Activated CD4-positive, alpha-beta memory T cell treated with anti-CD3 and anti-CD28 coated beads, Interleukin-2, amount 10 ng/mL, durations not matched to agents 7 days and 5 days (primary cell): ENCODE measurements at places on chromosomes 7 and 10.
A peak's percentile ranks its signal among the peaks of the same experiment; 100 is the strongest.

GRCh38 chr10:123552760-123553554 lies 113.2 kb upstream of the GPR26 start:
- DNase-seq, result no peak

DNA sequence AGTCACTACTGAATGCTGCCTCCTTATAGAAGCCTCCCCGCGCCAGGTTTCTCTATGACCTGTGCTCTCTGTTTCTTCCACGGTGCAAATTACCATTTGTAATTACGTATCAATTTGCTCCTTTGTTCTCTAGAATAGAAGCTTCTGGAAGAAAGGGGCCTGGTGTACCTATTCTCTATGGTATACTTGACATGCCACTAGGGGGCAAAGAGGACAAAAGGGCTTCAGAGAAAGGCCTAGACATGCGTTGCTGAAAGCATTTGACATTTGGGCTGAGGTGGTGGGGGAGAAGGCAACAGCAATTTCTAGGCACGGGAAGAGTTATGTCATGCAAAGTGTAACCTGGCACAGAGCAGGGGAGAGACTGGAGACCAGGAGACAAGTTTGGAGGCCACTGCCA lies 148.7 kb downstream of the WDR11 start:
- DNase-seq, result no peak

- peak; percentile 33 for DNase-seq
Observed at GRCh38 chr7:21898265-21898930, 47.3 kb downstream of the CDCA7L start.

GRCh38 chr10:35006836-35007235 lies 83.3 kb downstream of the CUL2 start:
- no peak for DNase-seq

GRCh38 chr10:109960682-109961081 lies 37.4 kb upstream of the XPNPEP1 start:
- DNase-seq, result no peak

DNA sequence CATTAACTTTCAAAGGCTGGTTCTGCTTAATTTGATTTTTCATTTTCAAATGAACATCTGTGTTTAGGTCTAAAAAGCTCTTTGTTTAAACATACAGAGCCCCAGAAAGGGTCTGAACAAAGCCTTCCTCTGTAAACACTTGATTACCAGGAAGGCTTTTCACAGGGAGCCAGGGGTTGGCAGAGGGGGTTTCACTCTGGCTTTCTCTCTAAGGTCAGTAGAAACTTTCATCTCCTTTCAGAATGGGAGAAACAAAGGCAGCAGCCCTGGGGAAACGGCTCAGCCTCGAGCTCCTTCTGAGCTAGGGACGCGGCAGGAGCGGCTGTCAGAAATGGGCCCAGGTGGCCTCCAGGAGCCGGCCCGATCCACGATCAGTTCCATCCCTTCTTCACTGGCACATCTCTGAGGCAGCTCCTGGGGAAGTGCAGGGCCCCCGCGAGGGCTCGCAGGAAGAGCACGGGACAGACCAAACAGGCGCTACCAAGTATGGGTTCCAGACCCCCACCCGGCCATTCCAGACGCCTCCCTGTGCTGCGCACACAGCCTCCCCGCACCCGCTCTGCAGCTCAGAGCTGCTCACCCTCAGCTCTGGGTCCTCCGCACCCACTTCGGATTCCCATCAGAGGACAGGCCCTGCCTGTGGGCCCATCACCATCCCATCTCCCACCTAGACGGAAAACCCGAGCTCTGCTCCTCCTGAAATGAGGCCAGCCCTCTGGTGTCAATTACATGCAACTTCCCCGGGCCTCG lies 124.1 kb downstream of the MAD1L1 start:
- no peak for DNase-seq

DNA sequence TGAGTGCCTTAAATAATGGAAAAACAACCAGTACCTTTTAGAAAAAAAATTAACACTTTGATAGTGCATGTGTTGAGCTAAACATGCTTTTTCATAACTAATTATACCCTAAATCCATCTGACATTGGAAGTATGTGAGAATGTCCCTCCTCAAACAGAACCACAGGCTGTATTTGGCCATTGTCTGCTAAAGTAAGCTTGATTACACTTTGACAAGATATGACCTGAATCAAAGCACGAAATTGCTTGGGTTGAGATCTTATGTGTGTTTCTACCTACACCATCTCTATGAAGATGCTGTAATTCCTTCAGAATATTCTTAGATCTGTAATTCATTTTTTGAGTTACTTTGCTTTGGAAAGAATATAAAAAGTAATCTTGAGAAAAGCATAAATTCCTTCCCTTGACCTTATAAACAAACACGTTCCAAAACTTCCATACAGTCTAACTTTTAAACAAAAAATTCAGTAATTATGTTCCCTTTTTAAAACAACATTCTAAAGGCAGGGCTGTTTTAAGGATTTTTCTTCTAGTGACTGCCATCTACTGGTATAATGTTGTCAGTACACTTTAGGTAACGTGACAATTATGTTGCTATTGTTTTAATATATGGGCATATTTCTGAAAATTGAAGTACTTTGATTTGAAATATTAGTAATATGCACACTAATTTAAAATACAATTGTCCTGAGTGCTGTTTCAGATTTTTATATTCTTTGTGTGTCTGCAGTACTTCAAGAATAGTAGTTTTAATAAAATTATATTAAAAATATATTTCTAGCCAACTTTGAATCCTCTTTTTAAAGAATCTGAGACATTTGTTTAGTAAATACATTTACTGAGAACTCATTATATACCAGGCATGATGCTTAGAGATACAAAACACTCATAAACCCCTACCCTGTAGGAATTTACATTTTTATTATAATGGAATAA lies 20.9 kb downstream of the CD36 start:
- no peak for DNase-seq

- peak; percentile 22 for DNase-seq
Observed at GRCh38 chr10:48551861-48552591, 52.8 kb downstream of the ARHGAP22 start.

GRCh38 chr7:108662783-108663362 lies 93.2 kb downstream of the DNAJB9 start:
- DNase-seq, result no peak

DNA sequence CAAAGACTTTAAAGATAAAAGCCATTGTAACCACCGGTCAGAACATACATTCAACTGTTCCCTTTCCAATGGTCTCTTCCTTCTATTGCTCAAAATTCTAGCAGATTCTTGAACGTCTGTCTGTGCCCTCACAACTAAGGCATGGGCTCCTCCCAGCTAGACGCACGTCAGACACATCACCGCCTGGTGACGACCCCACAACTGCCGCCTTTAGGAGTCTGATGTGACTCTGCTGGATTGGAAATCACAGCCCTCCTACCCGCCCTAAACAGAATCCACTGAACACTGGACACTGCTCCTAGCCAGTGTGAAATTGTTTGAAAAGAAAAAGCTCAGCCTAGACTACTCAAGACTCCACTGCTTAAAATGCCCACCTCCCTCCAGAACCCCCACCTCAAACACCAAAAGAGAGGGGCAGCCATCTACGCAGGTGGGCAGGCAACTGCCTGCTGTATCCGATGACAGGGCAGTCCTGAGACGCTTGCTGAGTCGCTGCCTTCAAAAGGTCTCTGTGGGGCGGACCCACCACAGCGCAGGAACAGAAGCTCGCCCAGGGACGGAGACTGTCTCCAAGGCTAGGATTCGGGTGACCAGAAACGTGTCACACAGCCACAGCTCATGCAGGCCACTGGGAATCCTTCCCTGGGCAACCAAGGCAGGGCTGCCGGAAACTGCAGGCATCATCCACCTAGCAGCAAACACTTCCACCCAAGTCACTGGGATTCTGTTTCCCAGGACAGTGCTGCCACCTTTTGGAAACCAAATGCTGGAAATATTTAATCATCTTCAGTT lies 34.7 kb downstream of the GSDME start:
- DNase-seq, result peak; percentile 2

DNA sequence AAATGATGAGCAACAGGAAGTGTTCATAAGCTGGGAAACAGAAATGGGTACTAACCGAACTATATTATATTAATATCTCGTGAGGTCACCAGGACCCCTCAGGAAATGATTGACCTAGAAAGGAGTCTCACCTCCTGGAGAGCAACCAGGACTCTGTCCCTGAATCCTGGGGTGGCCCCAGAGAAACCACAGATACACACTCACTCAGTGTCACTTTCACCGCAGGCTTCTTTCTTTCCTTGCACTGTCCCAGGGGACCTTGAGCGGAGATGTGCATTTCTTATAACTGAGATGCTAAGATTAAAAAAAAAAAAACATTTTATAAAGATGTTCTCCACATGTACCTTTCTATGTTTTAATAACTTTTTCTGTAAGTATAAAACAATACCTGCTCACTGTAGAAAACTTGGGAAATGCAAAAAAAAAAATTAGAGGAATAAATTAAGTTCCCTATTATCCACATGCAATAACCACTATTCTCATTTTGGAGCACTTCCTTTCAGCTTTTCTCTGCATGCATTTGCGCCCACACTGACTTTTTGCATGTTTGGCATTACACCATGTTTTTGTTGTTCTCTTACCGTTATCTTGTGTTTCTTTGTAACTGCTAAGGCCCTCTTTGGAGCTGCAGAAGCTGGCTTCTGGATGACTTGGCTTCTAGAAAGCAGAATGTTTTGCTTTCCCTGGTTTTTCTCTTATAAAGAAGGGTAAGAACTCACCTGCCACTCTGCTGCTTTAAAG lies 15.0 kb downstream of the NOD1 start:
- no peak for DNase-seq
